Osteocyte (in vitro differentiated cells): ENCODE measurements at places on chromosomes 1 and 21. TPM values are rescaled to one million over a fixed set of nuclear protein-coding genes. Genes with fewer than 3 reads are reported as not detected.
A peak's percentile ranks its signal among the peaks of the same experiment; 100 is the strongest.

DNA sequence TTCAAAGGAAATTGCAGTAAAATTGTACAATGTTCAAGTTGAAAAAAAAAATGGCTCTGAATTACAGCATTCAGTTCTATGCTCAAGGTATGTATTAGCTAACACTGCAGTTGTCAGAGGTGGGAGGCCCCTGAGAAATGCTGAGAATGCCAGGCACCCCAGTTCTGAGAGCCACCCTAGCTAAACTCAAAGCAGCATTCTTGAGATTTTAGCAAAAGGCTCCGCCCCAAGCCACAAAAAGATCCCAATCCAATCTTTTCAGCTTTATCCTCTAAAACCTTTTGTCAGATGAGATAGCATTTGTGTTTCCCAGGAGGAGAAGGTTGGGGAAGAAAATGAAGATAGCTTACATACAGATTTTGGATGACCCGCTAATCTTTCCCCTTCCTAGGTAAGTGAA lies 68.8 kb downstream of the SMYD2 start:
- DNase-seq, result no peak

- DNase-seq, result peak; percentile 95
These were observed 127.4 kb upstream of the DPYD start for GRCh38 chr1:98048244-98048643.

- no peak for DNase-seq
These were observed 3.5 kb upstream of the FCMR start for GRCh38 chr1:206925106-206925736.

DNA sequence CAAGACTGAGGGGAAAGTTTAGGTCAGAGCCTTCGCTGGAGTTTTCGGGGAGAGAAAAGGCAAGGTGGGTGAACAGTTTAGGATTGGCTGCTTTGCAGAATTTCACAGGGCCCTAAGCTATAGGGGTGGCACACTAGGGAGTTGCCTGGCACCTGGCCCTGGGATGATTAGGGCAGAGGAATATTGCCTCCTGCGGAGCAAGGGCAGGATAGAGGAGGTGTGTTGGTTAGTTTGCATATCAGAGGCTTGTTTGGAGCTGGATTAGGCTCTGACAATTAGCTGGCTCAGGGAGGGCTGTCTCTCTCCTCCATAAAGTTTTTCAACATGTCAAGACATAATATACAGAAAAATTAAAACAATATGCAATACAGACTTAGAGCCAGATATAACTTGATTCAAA lies 436.4 kb downstream of the DISC1 start:
- no peak for DNase-seq

- no peak for DNase-seq
These were observed 19.2 kb upstream of the PIGK start for GRCh38 chr1:77238462-77238861.

DNA sequence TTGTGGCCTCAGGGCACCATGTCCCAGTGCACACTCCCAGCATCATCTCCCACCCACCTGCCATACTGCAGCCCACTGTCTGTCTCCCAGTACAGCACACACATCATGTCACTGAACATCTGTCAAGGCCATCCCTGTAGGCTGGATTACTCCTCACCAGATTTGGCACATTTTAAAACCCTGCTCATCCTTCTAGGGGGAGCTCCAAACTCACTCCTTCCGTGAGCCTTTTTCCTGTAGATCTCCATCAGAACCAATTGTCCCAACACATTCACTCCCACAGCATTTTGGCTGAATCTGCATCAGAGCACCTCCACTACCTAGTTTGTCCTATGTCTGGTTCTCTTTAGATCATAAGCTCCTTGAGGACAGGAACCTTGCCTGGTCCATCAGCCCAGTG lies 58.6 kb upstream of the GRIK3 start:
- no peak for DNase-seq

- DNase-seq, result no peak
These were observed 68.8 kb upstream of the ARID1A start for GRCh38 chr1:26626994-26627393.

DNA sequence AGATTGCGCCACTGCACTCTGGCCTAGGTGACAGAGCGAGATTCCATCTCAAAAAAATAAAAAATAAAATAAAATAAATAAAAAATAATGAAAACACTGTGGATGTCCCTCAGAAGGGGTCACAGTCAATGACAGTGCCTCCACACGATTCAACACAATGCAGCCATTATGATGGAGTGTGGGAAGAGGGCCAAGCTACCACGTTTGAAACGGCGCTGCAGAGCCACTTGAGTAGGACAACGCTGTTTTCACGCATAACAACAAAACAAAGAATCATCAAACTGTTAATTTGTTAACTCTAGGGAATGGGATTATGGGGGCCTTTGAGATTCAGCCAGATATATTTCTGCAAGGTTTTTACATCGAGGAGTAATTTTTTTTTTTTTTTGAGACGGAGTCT lies 36.5 kb downstream of the NKAIN1 start:
- no peak for DNase-seq

GRCh38 chr1:30089024-30089430 lies 634.4 kb downstream of the MATN1 start:
- no peak for DNase-seq

The ZSWIM5 gene
- total RNA-seq, result 0.57 and 0.73 TPM in 2 replicates

The TRAPPC3 gene
- 68.9 and 72.4 TPM in 2 replicates for total RNA-seq

The FAM177B gene
- not detected in 2 replicates for total RNA-seq

The ZNF648 gene
- total RNA-seq, result not detected in 2 replicates
